Ureter (tissue), 1 donor: ENCODE measurements at places on chromosomes 4 and X.

DNA sequence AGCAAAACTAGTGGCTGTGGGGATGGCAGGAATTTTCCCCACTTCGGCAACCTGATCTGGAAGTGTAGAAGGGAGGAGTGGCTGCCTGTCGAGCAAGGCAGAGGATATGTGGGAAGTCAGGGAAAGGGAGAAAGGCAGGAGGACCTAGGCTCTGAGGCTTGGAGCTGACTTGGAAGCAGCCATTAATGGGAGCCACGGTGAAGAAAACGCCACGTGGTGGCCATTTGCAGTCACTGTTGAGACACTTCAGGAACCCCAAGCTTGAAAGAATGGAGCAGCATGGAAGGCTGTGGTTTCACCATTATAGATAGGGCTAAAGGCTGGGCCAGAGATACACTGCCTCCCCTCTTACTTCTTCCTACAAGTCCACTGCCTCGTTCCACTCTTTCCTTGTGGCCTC, 41.8 kb upstream of the MAML3 start:
- no peak for DNase-seq

GRCh38 chrX:6021316-6022091, 207.2 kb downstream of the NLGN4X start:
- DNase-seq = no peak

GRCh38 chrX:118396113-118396512, 50.2 kb downstream of the WDR44 start:
- no peak for DNase-seq

DNA sequence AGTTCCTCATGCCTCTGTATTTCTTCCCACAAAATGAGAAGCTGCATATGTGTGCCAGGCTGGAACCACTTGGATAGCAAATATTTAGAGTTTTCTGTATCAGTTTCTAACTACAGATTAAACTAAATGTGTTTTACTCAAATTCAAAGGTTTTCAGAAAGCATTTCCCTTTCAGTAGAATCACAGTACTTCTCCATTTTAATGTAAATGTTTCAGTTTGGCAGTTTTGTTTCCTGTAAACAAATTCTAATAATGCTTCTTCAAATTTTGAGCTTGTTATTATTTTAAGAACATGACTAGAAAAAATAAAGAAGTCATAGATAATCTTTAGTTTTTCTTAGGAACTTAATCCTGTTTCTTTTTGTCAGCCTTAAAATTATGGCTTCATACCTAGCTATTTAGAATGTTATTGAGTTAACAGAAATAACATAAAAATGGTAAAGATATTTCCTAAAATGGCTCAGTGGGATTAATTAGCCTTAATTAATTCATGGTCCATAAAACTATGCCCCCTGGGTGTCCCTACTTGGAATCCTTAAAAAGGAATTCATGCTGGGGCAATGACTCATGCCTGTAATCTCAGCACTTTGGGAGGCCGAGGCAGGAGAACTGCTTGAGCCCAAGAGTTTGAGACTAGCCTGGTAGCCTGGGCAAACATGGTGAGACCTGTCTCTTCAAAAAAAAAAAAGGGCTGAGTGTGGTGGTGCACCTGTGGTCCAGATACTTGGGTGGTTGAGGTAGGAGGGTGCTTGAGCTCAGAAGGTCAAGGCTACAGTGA, 83.8 kb upstream of the GPR34 start:
- no peak for DNase-seq

DNA sequence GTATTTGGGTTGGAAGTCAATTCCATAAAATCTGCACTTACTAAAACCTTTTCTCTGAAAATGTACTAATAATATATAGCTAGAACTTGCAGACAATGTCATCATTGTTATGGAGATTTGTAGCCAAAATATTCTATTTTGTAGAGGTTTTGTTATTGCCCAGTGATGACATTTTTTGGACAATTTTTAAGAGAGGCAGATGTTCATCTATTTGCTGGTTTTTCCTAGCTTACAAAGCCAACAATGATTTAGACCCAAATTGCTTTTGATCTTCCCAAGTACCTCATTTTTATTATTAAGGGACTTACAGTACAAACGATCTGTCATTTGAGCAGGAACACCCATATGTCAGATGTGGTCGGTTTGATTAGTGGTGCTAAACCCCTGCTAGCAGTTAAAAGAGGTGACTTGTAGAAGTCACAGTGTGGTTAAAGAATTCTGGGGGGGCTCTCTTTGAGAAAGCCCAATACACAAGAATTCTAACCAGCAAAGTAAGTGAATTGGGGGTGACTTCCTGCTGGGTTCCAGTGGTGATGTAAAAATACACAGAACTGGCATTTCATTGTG, 136.2 kb downstream of the KIT start:
- no peak for DNase-seq

DNA sequence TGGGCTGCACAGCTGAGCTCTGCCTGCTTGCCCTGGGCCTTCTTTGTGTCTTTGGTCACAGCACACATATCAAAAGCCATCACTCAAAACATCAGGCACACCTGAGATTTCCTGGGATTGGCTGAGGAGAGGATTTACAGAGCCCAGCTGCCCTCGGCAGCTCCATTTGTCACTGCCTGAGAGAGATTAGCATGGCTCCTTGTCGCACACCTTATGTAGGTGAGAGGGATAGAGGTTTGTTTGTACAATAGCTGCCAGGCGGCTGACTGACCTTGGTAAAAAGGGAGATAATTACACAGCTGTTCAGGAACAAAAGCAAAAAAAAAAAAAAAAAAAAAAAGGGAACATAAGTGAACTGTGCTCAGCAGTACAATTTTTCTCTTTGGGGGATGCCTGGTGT, 63.2 kb downstream of the MGST2 start:
- no peak for DNase-seq

DNA sequence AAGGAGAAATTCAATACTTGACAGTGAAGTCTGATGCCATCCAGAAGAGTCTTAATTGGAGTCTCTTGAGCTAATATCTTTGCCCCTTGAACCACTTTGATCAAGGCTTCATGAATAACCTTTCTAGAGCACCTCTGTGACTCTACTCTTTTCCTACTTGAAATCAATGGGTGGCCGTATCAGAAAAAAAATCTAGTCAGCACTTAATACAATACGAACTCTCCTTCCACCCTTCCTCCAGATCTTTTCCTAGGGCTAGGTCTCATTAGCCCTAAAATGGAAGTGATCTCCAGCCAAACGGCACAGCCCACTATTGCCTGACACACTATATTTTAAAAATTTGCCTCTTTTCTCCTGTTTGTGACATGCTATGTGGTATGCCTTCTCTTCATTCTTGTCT, 129.6 kb upstream of the TLL1 start:
- DNase-seq = no peak

DNA sequence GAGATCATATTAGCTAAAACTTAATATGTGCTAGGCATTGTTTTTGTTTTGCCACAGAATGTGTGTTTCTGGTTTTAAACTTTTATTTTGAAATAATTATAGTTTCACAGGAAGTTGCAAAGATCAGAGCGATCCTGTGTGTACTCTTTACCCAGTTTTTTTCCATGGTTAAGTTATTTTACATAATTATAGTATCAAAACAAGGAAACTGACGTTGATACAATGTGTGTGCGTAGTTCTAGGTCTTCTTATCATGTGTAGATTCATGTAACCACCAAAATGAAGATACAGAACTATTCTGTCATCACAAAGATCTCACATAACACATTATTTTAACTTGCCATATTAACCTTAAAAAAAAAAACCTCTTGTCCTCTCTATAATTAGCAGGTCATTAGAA, 69.2 kb downstream of the BLTP1 start:
- no peak for DNase-seq
